T1000 (cell line): ENCODE measurements at places on chromosomes 3 and 15.

GRCh38 chr15:51080286-51080685 is 14.4 kb downstream of the TNFAIP8L3 start:
- no peak for DNase-seq

GRCh38 chr15:70385052-70385451 is 287.3 kb upstream of the TLE3 start:
- DNase-seq = no peak

- no peak for DNase-seq
These were observed 8.8 kb downstream of the ARID3B start for GRCh38 chr15:74549816-74550215.

DNA sequence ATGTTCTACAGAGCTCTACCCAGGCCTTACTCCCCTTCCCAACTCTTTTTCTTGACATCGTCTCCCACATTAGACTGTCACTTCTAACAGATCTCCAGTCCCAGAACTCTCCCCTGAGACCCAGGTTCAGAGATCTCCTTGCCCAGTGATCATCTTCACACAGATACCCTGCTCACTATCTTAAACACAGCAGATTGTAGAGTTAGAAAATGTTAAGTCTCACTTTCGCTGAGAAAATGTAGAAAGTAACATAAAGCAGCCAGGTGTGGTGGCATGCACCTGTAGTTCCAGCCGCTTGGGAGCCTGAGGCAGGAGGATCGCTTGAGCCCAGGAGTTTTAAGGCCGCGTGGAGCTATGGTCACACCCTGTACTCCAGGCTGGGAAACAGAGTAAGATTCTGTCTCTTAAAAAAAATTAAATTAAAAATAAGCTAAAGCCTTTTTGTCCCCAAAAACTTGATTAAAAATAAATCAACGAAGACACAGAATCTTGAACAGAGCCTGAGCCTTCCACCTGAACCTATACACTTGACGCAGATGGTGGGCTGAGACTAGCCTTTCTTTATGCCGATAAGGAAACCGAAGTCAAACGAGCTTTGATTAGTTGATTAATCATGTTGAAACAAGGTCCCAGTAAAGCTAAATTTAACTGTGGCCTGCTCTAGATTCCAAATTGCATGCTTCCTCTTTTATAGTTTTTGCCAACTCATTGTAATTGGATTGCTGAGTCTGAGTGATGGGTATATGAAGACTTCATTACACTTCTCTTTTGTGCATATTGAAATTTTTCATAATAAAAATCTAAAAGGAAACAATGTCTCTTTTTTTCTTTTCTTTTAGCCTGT is 31.3 kb upstream of the BLM start:
- no peak for DNase-seq

DNA sequence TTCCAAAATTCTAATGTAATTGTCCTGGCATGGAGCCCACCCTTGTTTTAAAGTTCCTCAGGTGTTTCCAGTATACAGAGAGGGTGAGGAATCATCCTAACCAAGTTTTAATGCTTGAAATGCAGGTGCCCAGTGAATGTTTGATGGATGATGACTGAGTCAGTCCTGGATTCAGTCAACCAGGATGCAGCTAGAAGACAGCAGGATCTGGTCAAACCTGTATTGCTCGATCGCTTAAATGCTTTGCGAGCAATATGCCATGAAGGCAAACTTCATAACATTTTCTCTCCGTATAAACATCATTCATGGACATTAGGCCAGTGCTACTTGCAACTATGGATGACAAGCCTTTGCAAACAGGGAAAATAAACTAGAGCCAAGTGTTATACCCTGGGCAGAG is 591.2 kb downstream of the RSL24D1 start:
- no peak for DNase-seq

DNA sequence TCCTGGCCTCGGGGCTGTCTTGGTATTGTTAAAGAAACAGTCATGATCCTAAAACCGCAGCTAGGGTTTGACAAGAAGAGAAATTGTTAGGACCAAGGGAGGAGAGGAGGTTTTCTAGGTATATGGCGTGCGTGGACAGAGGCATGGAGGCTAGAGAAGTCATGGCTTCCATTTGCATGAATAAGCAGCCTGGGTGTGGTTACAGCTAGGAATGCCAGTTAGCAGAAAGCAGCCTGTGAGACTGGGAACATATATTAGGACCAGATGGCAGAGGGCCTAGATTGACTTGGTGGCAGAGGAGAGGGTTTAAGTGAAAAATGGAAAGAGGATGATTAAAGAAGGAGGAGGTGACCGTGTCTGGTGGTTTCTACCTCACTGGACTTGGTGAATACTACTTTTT is 573.6 kb upstream of the ARRDC4 start:
- DNase-seq = no peak

DNA sequence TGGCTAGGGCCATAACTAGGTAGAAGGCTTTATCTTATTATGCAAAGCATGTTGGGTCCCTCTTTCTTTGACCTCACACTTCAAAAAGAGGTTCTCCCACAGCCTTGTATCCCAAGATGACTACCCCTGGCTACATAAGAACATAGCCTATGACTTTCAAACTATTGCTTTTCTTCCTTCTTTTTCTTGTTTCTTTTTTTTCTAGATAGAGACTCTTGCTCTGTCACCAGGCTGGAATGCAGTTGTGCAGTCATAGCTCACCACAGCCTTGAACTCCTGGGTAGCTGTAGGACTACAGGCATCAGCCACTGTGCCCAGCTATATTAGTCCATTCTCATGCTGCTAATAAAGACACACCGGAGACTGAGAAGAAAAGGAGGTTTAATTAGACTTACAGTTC is 47.2 kb downstream of the DIPK2A start:
- peak; percentile 24 for DNase-seq

GRCh38 chr3:5974630-5975322 is 787.3 kb downstream of the EDEM1 start:
- no peak for DNase-seq

GRCh38 chr3:87694678-87695077 is 364.1 kb downstream of the CGGBP1 start:
- no peak for DNase-seq

GRCh38 chr3:120775411-120775810 is 32.9 kb downstream of the GTF2E1 start:
- DNase-seq = no peak

DNA sequence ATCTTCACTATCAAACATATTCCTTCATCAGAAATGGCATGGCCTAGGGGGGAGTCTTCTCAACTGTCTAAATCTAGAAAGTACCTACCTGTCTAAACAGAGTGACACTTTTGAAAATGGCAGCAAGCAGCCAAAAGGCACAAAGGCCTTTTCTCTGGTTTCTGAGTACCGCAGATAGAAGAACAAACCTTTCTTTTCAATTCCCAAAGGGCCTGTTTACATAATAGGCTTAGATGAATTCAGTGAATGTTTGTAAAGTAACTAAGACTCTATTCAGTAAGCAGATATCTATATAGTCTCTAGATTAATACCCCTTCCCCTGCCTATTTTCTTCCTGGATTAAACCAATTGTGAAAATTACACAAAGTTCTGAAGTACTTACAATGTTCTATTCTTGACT is 7.1 kb downstream of the MYEF2 start:
- DNase-seq = no peak

DNA sequence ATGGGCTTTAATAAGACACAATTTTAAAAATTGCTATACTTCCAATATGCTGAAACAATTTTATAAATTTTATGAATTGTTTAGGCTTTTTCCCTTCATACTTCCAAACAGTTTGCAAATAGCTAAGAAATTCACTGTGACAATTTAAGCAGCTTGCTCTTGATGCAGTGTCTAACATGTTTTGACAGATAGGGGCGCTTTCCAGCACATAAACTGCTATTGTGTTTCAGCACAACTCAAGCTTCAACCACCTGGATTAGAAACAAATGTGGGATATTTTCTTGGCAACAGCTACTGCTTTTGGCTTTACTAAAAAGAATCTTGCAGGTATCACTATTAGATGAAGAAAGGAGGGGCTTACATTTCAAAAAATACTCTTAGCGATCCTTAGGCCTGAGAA is 565.8 kb upstream of the DPPA4 start:
- no peak for DNase-seq

GRCh38 chr3:161549261-161549660 is 52.7 kb downstream of the OTOL1 start:
- no peak for DNase-seq

DNA sequence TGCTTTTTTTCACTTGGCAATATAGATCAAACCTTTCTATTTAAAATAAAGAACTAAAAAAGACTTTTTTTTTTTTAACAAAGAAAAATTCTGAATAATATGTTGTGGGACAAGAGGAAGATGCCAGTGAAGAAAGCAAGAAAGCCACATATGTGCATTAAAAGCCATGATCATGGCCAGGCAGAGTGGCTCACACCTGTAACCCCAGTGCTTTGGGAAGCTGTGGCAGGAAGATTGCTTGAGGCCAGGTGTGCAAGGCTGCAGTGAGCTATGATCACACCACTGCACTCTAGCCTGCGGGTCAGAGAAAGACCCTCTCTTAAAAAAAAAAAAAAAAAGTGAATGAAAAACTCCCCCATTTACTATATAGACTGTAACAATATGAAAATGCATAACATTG is 23.9 kb downstream of the C2CD4B start:
- no peak for DNase-seq

DNA sequence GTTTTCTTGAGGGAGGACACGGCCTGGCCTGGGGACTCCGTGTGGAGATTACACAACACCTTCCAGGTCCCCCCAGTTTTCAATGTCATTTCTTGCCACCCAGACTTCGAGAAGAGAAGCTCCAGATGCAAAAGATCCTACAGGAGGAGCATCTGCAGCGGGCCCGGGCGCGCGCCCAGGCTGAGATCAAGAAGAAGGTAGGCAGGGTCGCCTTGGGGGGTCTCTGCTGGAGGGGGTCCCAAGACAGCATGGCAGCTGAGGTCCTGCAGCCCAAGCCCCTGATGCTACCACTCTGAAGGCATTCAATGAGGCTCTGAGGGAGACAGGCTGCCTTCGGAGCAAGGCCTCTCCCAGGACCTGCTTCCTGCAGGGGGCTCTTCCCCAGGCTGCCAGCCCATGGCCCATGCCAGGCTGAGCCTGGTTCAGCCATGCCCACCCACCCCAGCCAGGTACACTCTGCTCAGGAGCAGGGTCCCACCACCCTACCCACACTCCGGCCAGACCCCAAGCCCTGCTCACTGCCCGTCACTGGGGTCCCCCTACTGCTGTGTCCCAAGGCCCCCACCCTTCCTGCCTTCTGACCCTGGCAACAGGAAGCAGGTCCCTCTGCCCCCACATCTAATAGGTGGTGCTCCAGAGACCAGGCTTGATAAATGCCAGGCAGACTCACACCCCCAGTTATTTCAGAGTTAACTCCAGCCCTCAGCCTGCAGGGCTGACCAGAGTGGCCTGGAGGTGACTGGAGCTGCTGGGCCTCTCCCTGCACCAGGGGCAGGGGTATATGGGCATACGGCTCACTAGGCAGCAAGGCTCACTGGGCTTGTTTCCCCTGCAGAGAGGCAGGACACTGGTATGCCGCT is 40.0 kb downstream of the ZXDC start:
- no peak for DNase-seq

DNA sequence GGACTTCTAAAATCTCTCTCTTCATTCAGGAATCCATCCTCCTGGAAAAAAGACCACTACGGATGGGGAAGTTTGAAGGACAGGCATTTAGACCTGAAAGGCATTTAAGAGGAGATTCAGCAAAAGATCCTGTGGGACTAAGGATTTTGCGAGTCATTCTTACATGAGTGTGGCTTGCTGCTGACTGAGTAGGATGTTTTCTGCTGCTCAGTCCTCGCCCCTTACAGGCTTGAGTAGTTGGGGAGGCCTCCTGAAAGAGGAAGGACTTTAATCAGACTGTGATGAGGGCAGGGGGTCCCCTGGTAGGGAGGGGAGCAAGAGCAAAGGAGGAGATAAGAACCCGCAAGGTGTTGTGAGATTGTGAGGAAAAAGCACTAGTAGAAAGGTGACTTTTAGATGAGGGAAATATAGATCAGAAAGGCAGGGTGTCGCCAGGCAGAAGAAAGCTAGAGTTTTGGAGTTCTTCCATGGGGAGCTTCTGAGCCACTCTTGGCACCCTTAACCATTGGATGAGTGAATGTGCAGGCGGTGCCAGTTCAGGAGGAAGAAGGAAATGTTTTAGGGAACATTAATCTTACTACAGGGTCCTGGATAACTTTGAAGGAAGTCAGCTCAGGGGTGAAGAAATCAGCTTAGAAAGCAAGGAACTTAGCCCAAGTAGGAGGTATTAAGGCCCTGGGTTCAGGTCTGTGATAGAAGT is 171.1 kb downstream of the RORA start:
- no peak for DNase-seq

- no peak for DNase-seq
These were observed 68.7 kb downstream of the TP63 start for GRCh38 chr3:189699885-189700284.

GRCh38 chr15:31487811-31488436 is 161.3 kb downstream of the KLF13 start:
- no peak for DNase-seq

DNA sequence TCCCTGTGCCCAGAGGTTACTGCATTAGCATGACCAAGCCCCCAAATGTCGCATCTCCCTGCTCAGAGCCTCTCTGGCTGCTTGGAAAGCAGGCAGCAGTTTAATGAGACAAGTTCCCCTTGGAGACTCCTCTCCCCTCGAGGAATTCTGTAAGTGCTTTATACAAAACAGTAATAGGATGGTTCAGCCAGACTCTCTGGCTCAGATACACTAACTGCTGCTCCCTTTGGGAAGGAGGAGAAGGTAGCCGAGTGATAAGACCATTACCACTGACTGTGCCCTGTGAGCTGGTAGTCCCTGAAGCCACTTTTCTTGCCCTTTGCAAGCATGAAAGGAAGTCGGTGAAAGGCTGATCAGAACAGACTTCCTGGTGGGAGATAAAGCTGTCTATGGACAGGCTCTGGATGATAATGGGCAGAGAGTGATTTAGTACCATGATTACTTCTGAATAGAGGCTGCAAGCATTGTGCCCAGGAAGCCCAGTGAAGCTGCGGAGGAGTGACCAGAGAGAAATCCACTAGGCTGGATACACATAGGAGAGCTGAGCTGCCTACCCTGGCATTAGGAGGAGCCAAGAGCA is 100.8 kb downstream of the SEMA6D start:
- no peak for DNase-seq

DNA sequence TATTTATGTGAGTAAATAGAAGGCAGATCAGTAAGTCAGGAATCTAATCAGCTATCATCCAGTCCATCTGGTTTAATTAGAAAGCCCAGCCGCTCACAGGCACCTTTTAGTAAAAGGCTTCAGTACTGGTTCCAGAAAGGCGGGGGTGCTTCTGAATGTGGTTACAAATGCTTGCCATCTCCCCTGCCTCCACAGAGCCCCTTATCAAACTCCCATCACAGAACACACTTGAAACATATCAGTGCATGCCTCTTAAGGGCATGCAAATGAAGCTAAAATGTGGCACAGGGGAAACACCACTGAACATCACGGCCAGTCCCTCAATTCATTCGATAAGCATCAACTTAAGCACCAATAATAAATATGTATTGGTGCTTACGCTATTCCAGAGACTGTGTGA is 261.4 kb downstream of the RORA start:
- no peak for DNase-seq

DNA sequence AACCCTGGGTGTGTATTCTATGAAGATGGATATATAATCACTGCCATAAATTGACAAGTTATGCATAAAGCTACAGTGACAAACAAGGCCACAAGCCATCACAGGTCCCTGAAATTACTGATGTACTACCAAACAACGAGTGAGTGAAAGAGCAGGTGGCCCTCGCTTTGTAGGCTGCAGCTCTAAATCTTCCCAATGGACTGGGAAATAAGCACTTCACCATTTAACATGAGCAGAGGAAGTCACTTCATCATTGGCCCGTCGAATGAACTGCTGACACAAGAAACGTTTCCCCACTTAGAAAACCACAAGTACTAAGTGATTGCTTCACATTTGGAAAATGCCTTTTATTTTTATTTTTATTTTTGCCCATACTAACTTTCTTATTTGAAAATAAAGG is 218.0 kb downstream of the ZNF385D start:
- DNase-seq = no peak

- no peak for DNase-seq
These were observed 245.2 kb downstream of the TLE3 start for GRCh38 chr15:69852482-69852881.
